HEK293T (cell line): ENCODE measurements at places on chromosomes 1 and 21.

- no peak for DNase-seq
Observed at GRCh38 chr1:43930168-43930948, 3.2 kb upstream of the ARTN start.

DNA sequence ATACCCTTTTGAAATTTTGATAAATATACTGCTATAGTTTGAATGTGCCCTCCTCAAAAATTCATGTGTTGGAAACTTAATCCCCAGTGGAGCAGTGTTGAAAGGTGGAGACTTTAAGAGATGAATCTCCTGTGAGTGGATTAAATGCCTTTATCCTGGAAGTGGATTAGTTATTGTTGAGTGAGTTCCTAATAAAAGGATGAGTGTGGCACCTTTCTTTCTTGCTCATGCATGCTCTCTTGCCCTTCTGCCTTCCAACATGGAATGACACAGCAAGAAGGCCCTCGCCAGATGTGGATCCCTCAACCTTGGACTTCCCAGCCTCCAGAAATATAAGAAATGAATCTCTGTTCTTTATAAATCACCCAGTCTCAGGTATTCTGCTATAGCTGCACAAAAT is 51.8 kb downstream of the CD160 start:
- DNase-seq = no peak

- DNase-seq = no peak
Observed at GRCh38 chr1:113320272-113320671, 70.0 kb upstream of the MAGI3 start.

- no peak for DNase-seq
Observed at GRCh38 chr1:160084771-160085321, 3.5 kb downstream of the KCNJ9 start.

GRCh38 chr1:201562257-201562656 is 23.3 kb downstream of the NAV1 start:
- DNase-seq = no peak

- DNase-seq = no peak
Observed at GRCh38 chr1:10943991-10944730, 68.3 kb upstream of the TARDBP start.

DNA sequence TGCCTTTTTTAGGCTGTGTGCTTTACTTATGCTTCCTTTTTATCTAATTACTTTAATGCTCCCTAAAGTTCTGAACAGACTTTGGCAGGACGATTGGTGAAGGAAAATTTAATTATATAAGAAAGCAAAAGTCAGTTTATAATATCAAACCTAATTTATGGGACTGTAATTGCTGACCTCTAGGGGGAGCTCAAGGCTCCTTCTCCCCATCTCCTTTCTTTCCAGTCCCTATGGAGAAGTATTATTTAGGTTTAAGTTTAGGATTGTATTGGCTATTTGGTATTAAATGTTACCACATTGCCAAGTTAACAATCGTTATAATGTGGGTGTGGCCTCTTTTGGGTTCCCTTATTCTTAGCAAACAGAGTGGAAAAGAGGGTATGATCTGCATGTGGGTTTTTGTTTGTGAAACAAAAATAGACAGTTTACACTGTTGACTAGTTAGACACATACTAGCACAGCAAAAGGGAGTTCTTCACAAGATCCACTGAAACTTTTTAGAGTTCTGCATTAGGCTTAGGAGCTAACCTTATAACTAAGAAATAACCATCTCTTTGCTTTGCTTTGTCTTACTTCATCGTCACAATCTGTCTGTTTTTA is 48.2 kb upstream of the TNFSF4 start:
- DNase-seq = peak; percentile 45

- DNase-seq = no peak
Observed at GRCh38 chr1:160776178-160776577, 19.8 kb upstream of the LY9 start.

GRCh38 chr1:71083271-71083670 is 2.4 kb upstream of the ZRANB2 start:
- DNase-seq = no peak

GRCh38 chr1:226255380-226255779 is 31.9 kb downstream of the MIXL1 start:
- no peak for DNase-seq

DNA sequence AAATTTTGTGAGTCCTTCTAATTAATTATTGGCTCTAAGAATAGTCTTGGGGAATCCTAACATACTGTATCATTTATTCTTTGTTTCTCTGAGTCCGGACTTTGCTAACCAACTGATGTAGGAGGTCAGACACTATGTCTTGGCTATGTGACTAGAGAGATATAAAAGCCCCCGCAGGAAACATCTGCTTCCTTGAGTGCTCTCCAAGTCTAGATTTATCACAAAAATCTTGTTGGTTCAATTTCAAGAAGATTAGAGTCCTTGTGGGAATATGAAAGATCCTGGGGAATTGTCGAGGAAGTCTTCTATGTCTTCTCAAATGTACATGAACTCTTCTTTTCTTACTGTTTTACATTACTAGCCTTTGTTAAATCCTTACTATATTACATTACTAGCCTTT is 1712.5 kb downstream of the NCAM2 start:
- no peak for DNase-seq

DNA sequence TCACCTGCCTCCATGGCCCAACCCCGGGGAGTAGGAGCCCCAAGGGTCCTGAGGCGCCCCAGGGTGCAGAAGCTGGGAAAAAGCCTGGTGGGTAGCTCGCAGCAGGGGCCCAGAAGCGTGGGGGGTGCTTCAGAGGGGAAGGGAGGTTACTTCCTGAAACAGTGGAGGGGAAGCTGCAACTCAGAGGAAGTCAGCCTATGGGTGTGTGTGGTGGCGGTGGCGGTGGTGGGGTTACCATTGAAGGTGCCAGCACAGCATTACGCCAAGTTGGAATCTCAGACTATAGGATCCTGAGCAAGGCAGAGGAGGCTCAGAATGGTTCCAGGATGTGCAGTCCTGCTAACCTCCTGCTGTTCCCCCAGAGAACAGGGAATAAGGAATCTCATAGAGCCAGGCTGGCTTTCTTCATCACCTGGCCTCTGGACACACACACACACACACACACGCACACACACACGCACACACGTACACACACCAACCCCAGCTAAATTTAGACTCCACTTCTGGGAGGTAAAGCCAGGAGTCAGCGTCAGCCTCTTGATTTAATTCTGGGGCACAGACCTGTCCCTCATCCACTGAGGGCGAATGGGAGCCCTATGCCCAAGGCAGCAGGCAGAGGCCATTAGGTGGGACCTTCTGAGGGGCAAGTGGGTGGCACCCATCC is 1.3 kb downstream of the DENND4B start:
- DNase-seq = no peak

DNA sequence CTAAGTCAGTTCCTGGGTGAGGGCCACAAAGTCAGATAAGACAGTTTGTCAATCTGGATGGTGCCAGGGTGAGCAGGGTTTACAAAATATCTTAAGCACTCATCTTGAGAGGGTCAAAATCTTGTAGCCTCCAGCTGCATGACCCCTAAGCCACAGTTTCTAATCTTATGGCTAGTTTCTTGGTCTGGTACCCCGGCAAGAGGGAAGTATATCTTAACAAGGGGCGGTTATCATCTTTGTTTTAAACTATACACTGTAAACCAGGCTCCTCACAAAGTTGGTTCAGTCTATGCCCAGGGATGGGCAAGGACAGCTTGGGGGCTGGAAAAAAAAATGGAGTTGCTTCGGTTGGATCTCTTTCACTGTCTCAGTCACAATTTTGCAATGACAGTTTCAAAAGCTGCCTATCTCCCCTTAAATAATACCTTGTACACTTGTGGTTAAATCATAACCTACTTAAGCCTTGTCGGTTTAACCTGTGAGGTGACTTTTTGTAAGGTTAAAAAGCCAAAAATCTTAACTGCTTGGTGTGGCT is 7.8 kb upstream of the CD46 start:
- DNase-seq = no peak

GRCh38 chr1:157117527-157118057 is 18.0 kb upstream of the ETV3L start:
- DNase-seq = no peak

- DNase-seq = no peak
Observed at GRCh38 chr1:35111106-35111505, 31.9 kb downstream of the ZMYM1 start.

GRCh38 chr1:3192825-3193224 is 123.8 kb downstream of the PRDM16 start:
- no peak for DNase-seq

DNA sequence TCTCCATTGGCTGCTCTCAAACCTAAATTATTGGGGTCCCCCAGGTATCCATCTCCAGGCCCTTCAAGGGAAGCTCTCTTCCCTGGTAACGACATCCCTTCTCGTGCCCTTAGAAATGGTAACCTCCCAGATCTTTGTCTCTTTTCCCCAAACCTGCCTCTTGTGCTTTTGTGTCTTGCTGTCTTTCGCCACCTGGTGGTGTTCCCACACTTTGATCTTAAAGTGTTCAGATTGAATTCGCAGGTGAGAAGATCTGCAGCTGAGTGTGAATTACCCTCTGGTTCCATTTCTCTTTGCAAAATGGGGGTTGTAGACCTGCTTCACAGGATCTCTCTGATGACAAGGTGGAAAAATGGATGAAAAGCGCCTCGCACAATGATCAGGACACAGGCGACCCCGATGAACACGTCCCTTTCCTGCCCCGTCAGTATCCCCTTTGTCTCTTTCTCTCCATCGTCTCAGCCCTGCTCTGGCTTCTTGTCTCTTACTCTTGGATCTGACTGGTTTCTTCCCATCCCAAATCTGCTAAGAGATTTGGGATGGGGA is 53.1 kb downstream of the DOP1B start:
- peak; percentile 56 for DNase-seq

GRCh38 chr1:169999331-169999741 is 75.2 kb downstream of the KIFAP3 start:
- no peak for DNase-seq
